ENCODE measurements at places on chromosomes 3 and 15.

DNA sequence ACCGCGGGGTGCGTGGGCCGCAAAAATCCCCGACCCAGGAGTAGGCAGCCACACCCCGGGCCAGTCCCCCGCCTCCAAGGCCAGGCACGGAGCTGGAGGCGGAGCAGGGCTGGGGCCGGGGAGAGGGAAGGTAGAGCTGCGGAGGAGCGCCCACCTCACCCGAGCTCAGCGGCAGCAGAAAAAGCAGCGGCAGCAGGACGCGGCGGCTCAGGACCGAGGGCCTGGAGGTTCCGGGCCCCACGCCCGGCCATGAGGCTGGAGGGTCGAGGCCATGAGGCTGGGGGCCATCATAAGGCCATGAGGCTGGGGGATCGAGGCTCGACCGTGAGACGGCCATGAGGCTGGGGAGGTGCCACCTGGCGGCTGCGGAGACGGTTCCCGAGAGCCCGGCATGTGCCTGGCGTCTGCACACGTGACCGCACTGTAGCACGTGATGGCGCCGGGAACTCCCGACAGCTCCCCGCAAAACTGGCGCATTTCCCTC, 32.9 kb upstream of the PRSS50 start:
- no peak for DNase-seq

DNA sequence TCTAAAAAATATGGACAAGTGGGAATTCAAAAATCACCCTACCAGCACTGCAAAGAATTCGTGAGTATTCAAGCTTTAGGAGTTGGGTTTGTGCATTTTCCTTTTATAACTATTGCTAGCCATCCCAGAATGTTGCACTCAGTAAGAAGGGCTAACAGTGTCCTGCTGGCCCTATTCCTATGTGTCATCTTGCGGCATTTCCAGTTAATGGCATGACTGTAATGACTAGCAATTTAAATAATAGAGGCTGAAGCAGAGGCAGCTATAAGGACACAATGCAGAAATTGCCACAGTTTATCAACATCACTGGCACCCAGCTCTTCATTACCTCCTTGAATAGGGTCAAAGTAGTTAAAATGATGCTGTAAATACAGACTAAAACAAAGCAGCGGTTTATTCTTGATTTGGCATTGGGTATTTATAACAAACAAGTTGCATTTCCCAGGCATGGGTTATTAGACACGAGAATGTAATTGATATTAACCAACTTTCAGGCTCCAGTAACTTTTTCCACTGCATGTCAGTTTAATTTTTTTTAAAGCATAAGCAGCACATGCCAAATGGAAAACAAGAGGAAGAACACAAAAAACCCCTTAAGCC, 177.6 kb downstream of the FHIT start:
- no peak for DNase-seq

DNA sequence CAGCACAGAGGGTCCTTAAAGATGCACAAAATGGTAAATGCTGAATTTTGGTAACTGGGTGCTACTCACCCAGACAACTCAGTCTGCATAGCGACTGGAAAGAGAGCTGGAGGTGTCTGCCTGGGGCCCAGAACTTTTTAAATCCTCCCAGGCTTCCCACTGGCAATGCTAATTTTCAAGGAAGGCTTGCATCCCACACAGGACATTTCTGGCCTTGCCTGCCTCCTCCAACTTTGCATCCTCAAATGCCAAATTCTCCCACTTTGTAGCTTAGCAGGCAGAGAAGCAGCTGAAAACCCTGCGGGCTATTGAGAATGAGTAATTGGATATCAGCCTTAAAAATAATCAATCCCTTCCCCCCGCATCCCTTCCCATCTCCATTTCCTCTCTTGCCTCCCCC, 656.6 kb upstream of the ADAMTS9 start:
- DNase-seq: no peak

DNA sequence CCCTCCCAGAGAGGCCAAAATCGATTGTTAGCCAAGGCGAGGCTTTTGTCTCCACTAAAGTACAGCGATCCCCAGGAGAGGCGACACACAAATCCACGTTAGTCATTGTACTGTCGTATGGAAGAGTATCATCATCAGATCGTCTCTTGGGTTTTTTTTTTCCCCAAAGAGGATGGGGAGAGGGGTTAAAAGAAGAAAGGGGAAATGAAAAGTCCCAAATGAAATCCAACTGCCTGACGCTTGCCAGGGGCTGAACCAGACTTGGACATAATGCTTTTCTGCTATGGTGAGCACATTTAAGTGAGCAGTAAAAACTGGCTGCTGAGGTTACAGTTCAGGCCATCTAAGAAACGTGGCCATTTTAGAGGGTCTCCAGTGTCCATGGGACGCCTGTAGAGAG, 37.9 kb upstream of the CTSH start:
- no peak for DNase-seq

All from left lung (tissue), 14 donors.